ENCODE measurements at places on chromosomes 2 and 18. TPM values are rescaled to one million over a fixed set of nuclear protein-coding genes. Genes with fewer than 3 reads are reported as not detected.

DNAJC10 gene
- total RNA-seq, result 121 TPM

DNA sequence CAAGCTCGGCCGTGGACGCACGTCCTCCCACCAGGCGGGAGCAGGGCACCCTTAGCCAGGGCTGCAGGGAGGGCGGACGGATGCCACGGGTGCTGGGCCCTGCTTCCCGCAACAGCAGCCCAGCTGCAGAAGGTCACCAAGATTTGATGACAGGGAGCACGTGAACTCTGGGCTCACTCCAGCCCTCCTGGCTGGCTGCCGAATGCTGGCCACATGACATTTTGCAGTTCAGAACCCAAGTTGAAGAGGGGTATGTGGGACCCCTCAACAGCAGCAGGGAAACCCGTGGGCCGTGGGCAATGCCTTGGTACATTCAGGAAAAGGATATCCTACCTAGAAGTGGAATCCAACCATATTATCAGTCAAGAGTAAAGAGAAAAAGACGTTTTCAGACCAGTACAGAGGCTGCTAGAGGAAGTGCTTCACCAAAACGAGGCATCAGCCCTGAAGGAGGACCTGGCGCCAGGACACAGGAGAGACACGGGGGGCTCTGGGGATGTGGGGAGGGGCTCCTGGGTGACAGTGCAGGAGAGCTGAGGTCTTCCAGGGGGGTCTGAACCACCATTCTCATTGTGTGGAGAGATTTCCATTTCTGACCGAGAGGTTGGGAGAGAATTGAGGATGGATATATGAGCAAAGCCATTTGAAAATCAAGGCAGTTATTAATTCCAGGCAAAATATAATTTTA is 107.4 kb upstream of the CTDP1 start:
- H3K4me1 ChIP-seq, result peaks cover 6% of the 10 kb centered on the region
- H3K36me3 ChIP-seq, result no peaks in the 10 kb centered on the region
- DNase-seq, result no peak

KIF1A gene
- 281 TPM for total RNA-seq

DNA sequence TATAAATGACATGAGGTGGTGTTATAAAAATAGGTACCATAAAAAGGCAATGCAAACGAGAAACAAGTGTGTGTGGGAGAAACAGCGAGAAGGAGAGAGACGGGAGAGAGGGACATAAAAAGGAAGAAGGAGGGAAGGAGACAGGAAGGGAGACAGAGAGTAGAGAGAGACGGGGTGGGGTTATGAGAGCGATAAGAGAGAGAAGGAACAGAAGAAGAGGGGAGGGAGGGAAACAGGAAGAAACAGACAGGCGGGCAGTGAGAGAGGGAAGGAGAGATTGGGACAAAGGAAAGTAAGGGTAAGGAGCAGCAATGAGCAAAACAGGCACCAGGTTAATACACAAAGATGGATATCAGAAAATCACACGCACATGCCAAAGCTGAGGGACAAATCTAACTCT is 83.7 kb downstream of the TGFA start:
- no peak overlapping the region for H3K4me3 ChIP-seq
- DNase-seq, result no peak
- H3K4me1 ChIP-seq, result no peaks in the 10 kb centered on the region
- 0 out of 2 replicates have a peak, but pooled peaks cover 3% of the 10 kb centered on the region for H3K27me3 ChIP-seq

GRCh38 chr2:40210344-40210967 is 241.4 kb downstream of the SLC8A1 start:
- H3K27ac ChIP-seq, result no peak overlapping the region
- no peaks in the 10 kb centered on the region for H3K36me3 ChIP-seq
- no peak overlapping the region for H3K4me3 ChIP-seq
- H3K27me3 ChIP-seq, result no peaks in the 10 kb centered on the region

DNA sequence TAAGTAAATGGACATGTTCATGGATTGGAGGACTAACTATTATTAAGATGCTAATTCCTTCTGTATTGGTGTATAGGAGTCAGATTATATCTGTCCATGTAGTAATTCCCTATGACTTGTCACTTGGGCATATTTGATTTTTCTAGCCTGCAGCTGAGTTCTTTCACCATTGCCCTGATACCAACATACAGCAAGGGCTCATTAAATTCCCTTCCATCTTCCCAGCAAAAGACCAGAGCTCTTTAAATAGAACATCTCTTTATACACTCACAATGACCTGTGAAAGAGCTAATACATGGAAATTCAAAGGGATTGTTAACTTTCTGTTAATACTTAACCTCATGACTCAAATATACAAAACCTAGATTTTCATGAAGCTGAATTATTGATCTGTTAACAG is 492.3 kb upstream of the VRK2 start:
- H3K27me3 ChIP-seq, result no peaks in the 10 kb centered on the region
- no peaks in the 10 kb centered on the region for H3K4me1 ChIP-seq
- no peak overlapping the region for H3K27ac ChIP-seq

SCYGR4 gene
- not detected for total RNA-seq

GRCh38 chr2:102350137-102350793 is 5.3 kb upstream of the IL18R1 start:
- no peaks in the 10 kb centered on the region for H3K4me1 ChIP-seq
- H3K36me3 ChIP-seq, result no peaks in the 10 kb centered on the region
- H3K27me3 ChIP-seq, result no peaks in the 10 kb centered on the region
- no peak for DNase-seq
- no peak overlapping the region for H3K27ac ChIP-seq

DNA sequence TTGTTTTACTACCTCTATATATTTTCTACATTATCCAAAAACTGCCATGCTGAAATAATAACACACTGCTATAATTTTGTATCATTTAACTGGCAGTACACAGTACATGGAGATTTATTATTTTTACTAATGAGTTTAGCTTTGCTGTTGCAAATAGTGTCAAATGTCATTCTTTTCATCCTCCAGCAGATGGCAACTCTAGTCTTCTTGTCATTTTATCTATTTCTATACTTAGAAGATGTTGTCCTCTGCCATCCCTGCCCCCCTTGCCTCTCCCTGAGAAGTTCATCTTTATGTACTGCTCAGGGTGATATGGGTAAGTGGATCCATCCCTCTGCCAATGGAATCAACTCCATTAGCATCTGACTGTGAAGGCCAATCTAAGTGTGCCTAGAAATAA is 21.7 kb upstream of the LRRTM1 start:
- no peak for DNase-seq
- peaks cover 21% of the 10 kb centered on the region for H3K4me1 ChIP-seq
- H3K27me3 ChIP-seq, result peaks cover 15% of the 10 kb centered on the region
- H3K27ac ChIP-seq, result no peak overlapping the region
- no peaks in the 10 kb centered on the region for H3K36me3 ChIP-seq

GMCL1 gene
- total RNA-seq, result 26.1 TPM

DPP4 gene
- 3.3 TPM for total RNA-seq

GRCh38 chr2:215693193-215693998 is 257.5 kb upstream of the FN1 start:
- H3K27me3 ChIP-seq, result no peaks in the 10 kb centered on the region
- no peaks in the 10 kb centered on the region for H3K4me1 ChIP-seq
- DNase-seq, result no peak
- no peak overlapping the region for H3K4me3 ChIP-seq

DNA sequence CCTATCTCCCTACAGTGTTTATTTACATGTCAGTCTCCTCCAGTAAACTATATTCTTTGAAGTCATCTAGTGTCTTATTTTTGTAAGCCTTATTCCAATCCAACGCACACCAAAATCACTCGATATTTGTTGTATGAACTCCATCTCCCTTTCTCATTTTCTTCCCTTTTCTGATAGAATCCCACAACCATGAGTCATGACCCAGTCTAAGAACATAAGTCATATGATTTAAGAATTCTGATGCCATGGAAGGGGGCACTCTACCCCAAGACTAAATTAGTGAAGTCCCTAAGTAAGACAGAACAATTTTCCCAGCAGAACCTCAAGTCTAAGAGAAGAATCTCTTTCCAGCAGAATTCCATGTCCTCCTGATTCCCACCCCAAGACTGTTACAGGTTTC is 5.4 kb downstream of the CHMP3 start:
- H3K4me3 ChIP-seq, result no peak overlapping the region
- no peaks in the 10 kb centered on the region for H3K4me1 ChIP-seq
- no peaks in the 10 kb centered on the region for H3K36me3 ChIP-seq
- no peak overlapping the region for H3K27ac ChIP-seq
- no peaks in the 10 kb centered on the region for H3K27me3 ChIP-seq
- no peak for DNase-seq

DNA sequence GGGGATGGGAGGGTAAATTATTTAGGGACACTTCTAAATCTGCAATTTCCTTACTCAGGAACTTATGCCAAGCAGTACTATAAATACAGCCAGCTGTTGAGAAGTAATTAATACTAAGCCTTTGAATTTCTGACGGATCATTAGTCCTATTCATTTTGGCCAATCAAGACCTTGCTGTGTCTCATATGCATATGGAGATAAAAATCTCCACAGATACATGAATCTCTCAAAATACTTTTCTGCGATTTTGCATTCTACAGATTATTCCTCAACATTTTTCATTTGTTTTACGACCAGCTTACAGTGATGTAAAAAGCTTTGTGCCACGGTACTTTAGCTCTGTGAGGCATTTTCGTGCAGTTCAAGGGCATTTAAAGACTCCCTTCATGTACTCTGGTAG is 16.7 kb downstream of the LANCL1 start:
- DNase-seq, result no peak
- peaks cover 26% of the 10 kb centered on the region for H3K36me3 ChIP-seq
- H3K27ac ChIP-seq, result no peak overlapping the region

TTC39C gene
- total RNA-seq, result 78.6 TPM

- no peak overlapping the region for H3K27ac ChIP-seq
- no peak overlapping the region for H3K4me3 ChIP-seq
- H3K27me3 ChIP-seq, result no peaks in the 10 kb centered on the region
These were observed 71.8 kb upstream of the SPRED2 start for GRCh38 chr2:65504201-65504600.

GRCh38 chr18:36402765-36403396 is 105.4 kb downstream of the FHOD3 start:
- peaks cover 2% of the 10 kb centered on the region for H3K4me1 ChIP-seq
- H3K27me3 ChIP-seq, result no peaks in the 10 kb centered on the region
- no peak for DNase-seq

DNA sequence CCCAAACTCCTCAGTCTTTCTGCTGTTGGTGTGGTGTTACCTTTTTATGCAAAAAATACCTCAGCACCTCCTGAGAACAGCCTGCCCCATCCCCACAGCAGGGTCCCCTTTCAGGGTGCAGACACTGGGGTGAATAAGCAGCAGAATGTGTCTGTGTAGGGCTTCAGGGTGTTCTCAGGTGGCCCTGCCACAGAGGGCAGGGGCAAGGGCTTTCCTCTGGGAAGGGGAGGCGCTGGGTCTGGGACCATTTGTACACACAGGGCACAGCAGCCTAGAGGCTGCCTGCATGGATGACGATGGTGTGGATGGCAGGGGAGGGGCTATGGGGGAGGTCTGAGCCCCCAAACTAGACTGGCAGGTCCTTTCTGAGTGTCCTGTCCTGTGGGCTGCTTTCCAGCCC is 2.6 kb downstream of the HAAO start:
- H3K4me1 ChIP-seq, result peaks cover 2% of the 10 kb centered on the region
- no peak for DNase-seq
- no peaks in the 10 kb centered on the region for H3K36me3 ChIP-seq
- H3K4me3 ChIP-seq, result no peak overlapping the region

TGFA gene
- total RNA-seq, result 3.7 TPM

GRCh38 chr18:10006311-10006893 is 92.6 kb downstream of the VAPA start:
- H3K36me3 ChIP-seq, result no peaks in the 10 kb centered on the region
- H3K4me3 ChIP-seq, result no peak overlapping the region
- no peaks in the 10 kb centered on the region for H3K4me1 ChIP-seq
- no peaks in the 10 kb centered on the region for H3K27me3 ChIP-seq
- no peak for DNase-seq
- H3K27ac ChIP-seq, result no peak overlapping the region

- H3K36me3 ChIP-seq, result no peaks in the 10 kb centered on the region
- peak overlapping the region; percentile 38 for H3K27ac ChIP-seq
- peak; percentile 15 for DNase-seq
These were observed 38.4 kb downstream of the LYPD6B start for GRCh38 chr2:149076863-149077412.

MCFD2 gene
- total RNA-seq, result 74.2 TPM

ERMN gene
- not detected for total RNA-seq

GRCh38 chr2:200003444-200003843 is 48.1 kb downstream of the MAIP1 start:
- H3K4me1 ChIP-seq, result peaks cover 7% of the 10 kb centered on the region
- H3K27ac ChIP-seq, result 0 out of 2 replicates have a peak overlapping the region, but pooled peaks have one; percentile 42
- H3K4me3 ChIP-seq, result no peak overlapping the region
- H3K36me3 ChIP-seq, result no peaks in the 10 kb centered on the region
- no peak for DNase-seq

DNA sequence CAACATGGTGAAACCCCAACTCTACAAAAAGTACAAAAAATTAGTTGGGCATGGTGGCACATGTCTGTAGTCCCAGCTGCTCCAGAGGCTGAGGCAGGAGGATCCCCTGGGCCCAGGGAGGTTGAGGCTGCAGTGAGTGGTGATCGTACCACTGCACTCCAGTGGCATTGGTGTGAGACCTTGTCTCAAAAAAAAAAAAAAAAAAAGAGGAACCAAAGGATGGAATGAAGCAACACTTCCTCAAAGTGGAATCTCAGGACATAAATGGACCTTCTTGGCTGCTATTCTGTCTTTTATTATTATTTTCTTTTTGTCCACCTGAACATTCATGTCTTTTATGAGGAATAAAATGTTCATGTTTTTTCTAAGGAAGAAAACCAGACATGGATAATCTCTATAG is 13.7 kb downstream of the GEMIN6 start:
- H3K4me1 ChIP-seq, result no peaks in the 10 kb centered on the region
- no peaks in the 10 kb centered on the region for H3K36me3 ChIP-seq
- DNase-seq, result no peak

DNA sequence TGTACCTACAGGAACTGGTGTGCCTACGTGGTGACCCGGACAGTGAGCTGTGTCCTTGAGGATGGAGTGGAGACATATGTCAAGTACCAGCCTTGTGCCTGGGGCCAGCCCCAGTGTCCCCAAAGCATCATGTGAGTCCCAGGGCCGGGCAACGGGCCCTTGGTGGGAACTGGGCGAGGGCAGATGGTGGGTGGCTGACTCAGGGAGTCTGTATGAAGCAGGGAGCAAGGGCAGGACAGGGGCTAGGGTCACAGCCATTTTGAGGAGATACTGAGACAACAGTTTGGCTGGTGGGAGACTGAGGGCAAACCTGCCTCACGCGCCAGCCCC is 1.7 kb downstream of the EMILIN1 start:
- peaks cover 3% of the 10 kb centered on the region for H3K27me3 ChIP-seq
- H3K4me3 ChIP-seq, result no peak overlapping the region

GRCh38 chr2:84870306-84870705 is 10.6 kb downstream of the TRABD2A start:
- no peak overlapping the region for H3K27ac ChIP-seq
- no peaks in the 10 kb centered on the region for H3K27me3 ChIP-seq
- H3K36me3 ChIP-seq, result no peaks in the 10 kb centered on the region
- no peak overlapping the region for H3K4me3 ChIP-seq

GRCh38 chr2:181177376-181177775 is 197.0 kb downstream of the UBE2E3 start:
- no peak overlapping the region for H3K27ac ChIP-seq
- H3K36me3 ChIP-seq, result no peaks in the 10 kb centered on the region
- no peak for DNase-seq
- no peaks in the 10 kb centered on the region for H3K27me3 ChIP-seq

- no peak overlapping the region for H3K27ac ChIP-seq
- H3K36me3 ChIP-seq, result no peaks in the 10 kb centered on the region
- no peak for DNase-seq
- no peak overlapping the region for H3K4me3 ChIP-seq
- no peaks in the 10 kb centered on the region for H3K27me3 ChIP-seq
- H3K4me1 ChIP-seq, result no peaks in the 10 kb centered on the region
These were observed 2.1 kb downstream of the TMEM247 start for GRCh38 chr2:46481198-46482193.

GRCh38 chr2:152542995-152543481 is 174.2 kb downstream of the PRPF40A start:
- H3K36me3 ChIP-seq, result no peaks in the 10 kb centered on the region
- peaks cover 8% of the 10 kb centered on the region for H3K4me1 ChIP-seq
- H3K4me3 ChIP-seq, result no peak overlapping the region
- no peak for DNase-seq
- H3K27ac ChIP-seq, result no peak overlapping the region

FEV gene
- total RNA-seq, result not detected

SPP2 gene
- not detected for total RNA-seq

Measured in H1 (cell line).